WTC11 (cell line): ENCODE measurements at places on chromosomes 3 and 15. TPM values are rescaled to one million over a fixed set of nuclear protein-coding genes. Genes with fewer than 3 reads are reported as not detected.

GRCh38 chr3:23390446-23390845 is 187.3 kb downstream of the UBE2E2 start:
- no peak for DNase-seq
- H3K36me3 ChIP-seq, result peaks cover 5% of the 10 kb centered on the region; the same call in 1 of the 2 replicates
- H3K27me3 ChIP-seq, result no peaks in the 10 kb centered on the region
- peak overlapping the region; percentile 34; the same call in 1 of the 2 replicates for H3K27ac ChIP-seq
- H3K4me3 ChIP-seq, result no peak overlapping the region

The GDPGP1 gene
- total RNA-seq, result 2.6 to 6.7 TPM (median 5.3 TPM) in 3 replicates

GRCh38 chr3:16828815-16829214 is 55.9 kb upstream of the PLCL2 start:
- no peak overlapping the region for H3K4me3 ChIP-seq
- H3K36me3 ChIP-seq, result peaks cover 6% of the 10 kb centered on the region
- H3K4me1 ChIP-seq, result peaks cover 23% of the 10 kb centered on the region

DNA sequence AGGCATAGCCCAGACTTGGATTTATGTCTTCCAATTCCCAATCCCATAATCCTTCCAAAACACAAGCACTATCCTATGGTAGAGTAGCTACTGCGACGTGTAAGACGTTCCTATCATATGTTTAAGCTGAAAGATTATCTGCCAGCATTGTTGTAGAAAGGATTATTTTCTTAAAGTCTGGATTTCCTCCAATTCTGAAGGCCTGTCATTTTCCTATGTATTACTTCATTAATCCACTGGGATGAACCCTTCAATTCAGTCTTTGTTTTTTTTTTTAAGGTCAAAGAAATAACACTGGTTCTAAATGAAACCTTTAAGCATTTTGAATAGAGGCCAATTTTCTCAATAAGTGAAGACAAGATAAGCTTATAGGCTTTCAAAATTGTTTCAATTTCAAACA is 289.0 kb downstream of the SLC9A9 start:
- H3K4me3 ChIP-seq, result no peak overlapping the region
- no peak for DNase-seq
- H3K4me1 ChIP-seq, result no peaks in the 10 kb centered on the region
- H3K27me3 ChIP-seq, result no peaks in the 10 kb centered on the region; the same call in 1 of the 2 replicates

- no peaks in the 10 kb centered on the region for H3K36me3 ChIP-seq
- H3K4me3 ChIP-seq, result no peak overlapping the region
- DNase-seq, result no peak
Observed at GRCh38 chr3:189680723-189681122, 49.5 kb downstream of the TP63 start.

DNA sequence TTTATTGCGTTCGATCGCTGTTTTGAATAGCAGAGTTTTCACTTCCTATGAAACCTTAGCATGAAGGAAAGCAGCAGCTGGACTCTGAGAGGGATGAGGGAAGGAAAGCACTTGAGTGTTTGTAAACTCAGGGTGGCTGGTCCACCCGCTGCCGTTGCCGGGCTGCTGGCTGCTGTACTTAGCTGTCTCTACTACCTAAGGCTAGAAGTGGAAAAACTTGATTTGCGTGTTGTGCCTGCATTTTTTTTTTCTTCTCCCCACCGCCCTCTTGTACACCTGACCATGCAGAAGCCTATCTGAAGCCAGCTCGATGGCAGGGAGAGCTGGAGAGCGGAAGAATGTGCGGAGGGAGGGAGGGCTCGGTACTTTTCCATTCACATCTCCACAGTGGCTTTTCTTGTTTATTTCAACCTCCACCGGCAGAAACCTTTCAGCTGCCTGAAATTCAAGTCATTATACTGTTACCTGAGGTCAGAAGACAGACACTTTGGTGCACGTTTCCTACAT is 4.8 kb upstream of the BCL6 start:
- H3K27ac ChIP-seq, result peak overlapping the region; percentile 99
- no peaks in the 10 kb centered on the region for H3K27me3 ChIP-seq
- peak overlapping the region; percentile 63 for H3K4me3 ChIP-seq
- H3K4me1 ChIP-seq, result peaks cover 59% of the 10 kb centered on the region

GRCh38 chr15:31504462-31504839 is 177.8 kb downstream of the KLF13 start:
- no peak for DNase-seq
- H3K36me3 ChIP-seq, result peaks cover 4% of the 10 kb centered on the region; the same call in 1 of the 2 replicates
- H3K27me3 ChIP-seq, result no peaks in the 10 kb centered on the region
- H3K4me3 ChIP-seq, result no peak overlapping the region
- peaks cover 3% of the 10 kb centered on the region; the same call in 1 of the 2 replicates for H3K4me1 ChIP-seq

- no peaks in the 10 kb centered on the region for H3K27me3 ChIP-seq
- H3K36me3 ChIP-seq, result no peaks in the 10 kb centered on the region
- peaks cover 33% of the 10 kb centered on the region for H3K4me1 ChIP-seq
- peak; percentile 31 for DNase-seq
Observed at GRCh38 chr15:29268706-29269484, 727 bp downstream of the NSMCE3 start.

DNA sequence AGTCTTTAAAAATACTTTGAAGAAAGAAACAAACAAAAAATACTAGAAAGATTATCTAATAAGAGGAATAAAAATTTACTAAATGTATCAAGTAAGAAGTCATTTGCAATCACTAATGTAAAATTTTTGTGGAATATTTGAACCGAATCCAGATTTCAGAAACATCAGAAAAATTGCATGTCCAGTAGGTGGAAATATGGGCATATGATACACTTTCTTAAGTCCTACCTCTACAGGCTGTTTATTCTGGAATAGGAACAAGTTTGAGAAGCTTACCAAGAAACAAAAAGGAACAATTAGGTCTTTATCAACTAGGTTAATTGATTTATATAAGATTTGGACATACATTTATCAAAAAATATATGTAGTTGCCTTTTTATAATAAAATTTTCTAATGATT is 292.9 kb upstream of the ROBO1 start:
- H3K4me3 ChIP-seq, result no peak overlapping the region
- no peak overlapping the region for H3K27ac ChIP-seq
- H3K4me1 ChIP-seq, result peaks cover 21% of the 10 kb centered on the region
- H3K27me3 ChIP-seq, result no peaks in the 10 kb centered on the region; the same call in 1 of the 2 replicates

GRCh38 chr3:107208796-107209195 is 168.4 kb upstream of the CCDC54 start:
- no peak overlapping the region for H3K4me3 ChIP-seq
- peaks cover 13% of the 10 kb centered on the region for H3K4me1 ChIP-seq
- no peak for DNase-seq
- no peaks in the 10 kb centered on the region for H3K27me3 ChIP-seq
- H3K36me3 ChIP-seq, result no peaks in the 10 kb centered on the region

The ACTR8 gene
- 23.3 to 29.9 TPM (median 26.3 TPM) in 3 replicates for total RNA-seq

DNA sequence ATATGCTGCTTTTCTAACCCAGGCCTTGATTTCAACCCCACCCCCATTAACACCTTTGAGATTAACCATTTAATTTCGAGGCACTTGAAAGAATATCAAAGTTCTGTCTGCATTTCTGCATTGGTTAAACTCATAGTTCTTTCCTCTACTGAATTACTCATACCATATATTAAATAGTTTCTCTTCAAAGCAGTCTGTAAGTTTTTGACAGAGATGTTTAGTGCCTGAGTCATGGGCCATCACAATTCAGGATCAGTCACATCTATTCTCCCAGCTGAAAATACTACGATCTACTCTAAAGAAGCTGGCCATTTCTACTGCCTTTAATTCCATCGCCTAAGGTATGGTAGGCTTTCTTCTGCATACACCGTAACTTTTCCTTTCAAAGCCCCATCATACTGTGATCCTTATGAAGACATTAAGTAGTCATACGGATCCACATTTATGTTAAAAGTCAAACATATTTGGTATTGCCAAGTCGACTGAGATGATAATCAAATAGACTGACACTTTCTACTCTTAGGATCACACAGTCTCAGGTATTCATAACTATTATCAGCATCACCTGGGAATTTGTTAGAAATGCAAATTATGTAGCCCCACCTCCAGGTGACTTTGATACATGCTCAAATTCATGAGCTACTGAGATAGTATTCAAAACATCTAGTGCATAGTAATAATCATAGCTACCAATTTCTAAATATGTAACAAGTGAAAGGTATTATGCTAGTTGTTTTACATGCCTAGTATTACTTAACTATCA is 489.4 kb upstream of the IL12A start:
- no peak overlapping the region for H3K27ac ChIP-seq
- H3K36me3 ChIP-seq, result no peaks in the 10 kb centered on the region
- H3K27me3 ChIP-seq, result no peaks in the 10 kb centered on the region
- H3K4me3 ChIP-seq, result no peak overlapping the region
- no peak for DNase-seq
- H3K4me1 ChIP-seq, result no peaks in the 10 kb centered on the region

The CMTM6 gene
- 36.0 to 42.3 TPM (median 39.3 TPM) in 3 replicates for total RNA-seq

GRCh38 chr3:38207254-38208003 is 42.1 kb downstream of the OXSR1 start:
- no peak overlapping the region for H3K4me3 ChIP-seq
- peaks cover 15% of the 10 kb centered on the region for H3K36me3 ChIP-seq
- no peak for DNase-seq

DNA sequence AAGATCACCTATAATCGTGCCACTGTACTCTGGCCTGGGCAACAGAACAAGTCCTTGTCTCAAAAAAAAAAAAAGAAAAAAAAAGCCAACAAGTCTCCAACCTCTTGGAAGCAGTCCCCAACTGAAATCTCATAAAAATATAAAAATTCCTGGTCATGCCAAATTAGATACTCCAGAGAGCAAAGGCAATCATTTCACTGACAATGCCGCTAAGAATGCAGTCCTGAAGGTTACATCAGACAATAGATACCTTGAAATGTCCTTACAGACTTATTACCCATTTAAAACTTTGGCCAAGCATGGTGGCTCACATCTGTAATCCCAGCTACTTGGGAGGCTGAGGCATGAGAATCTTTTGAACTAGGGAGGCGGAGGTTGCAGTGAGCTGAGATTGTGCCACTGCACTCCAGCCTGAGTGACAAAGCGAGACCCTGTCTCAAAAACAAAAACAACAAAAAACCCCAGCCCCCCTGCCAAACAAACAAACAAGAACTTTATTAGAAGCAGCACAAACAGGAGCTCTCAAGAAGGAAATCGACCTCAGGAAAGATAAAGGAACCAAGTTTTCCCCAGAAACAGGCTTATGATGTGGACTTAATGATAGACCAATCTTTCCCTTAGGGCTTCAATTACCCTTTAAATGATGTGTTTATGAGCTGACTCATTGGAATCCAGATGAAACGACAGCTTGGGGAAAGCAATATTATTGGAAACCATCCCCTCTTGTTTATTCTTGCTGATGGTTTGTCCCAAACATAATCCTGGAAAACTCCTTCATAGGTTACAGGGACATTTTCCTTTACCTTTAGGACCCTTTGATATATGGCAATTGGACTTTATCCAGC is 53.1 kb upstream of the XCR1 start:
- peaks cover 4% of the 10 kb centered on the region for H3K36me3 ChIP-seq
- DNase-seq, result no peak
- H3K4me1 ChIP-seq, result peaks cover under 1% of the 10 kb centered on the region; the same call in 1 of the 2 replicates
- peaks cover 10% of the 10 kb centered on the region; the same call in 1 of the 2 replicates for H3K27me3 ChIP-seq
- H3K4me3 ChIP-seq, result no peak overlapping the region
- no peak overlapping the region for H3K27ac ChIP-seq

- H3K36me3 ChIP-seq, result peaks cover 4% of the 10 kb centered on the region; the same call in 1 of the 2 replicates
- no peak for DNase-seq
- H3K4me1 ChIP-seq, result peaks cover 6% of the 10 kb centered on the region; the same call in 1 of the 2 replicates
- no peak overlapping the region for H3K27ac ChIP-seq
- H3K27me3 ChIP-seq, result no peaks in the 10 kb centered on the region
Observed at GRCh38 chr3:128353991-128354687, 112.6 kb downstream of the DNAJB8 start.

DNA sequence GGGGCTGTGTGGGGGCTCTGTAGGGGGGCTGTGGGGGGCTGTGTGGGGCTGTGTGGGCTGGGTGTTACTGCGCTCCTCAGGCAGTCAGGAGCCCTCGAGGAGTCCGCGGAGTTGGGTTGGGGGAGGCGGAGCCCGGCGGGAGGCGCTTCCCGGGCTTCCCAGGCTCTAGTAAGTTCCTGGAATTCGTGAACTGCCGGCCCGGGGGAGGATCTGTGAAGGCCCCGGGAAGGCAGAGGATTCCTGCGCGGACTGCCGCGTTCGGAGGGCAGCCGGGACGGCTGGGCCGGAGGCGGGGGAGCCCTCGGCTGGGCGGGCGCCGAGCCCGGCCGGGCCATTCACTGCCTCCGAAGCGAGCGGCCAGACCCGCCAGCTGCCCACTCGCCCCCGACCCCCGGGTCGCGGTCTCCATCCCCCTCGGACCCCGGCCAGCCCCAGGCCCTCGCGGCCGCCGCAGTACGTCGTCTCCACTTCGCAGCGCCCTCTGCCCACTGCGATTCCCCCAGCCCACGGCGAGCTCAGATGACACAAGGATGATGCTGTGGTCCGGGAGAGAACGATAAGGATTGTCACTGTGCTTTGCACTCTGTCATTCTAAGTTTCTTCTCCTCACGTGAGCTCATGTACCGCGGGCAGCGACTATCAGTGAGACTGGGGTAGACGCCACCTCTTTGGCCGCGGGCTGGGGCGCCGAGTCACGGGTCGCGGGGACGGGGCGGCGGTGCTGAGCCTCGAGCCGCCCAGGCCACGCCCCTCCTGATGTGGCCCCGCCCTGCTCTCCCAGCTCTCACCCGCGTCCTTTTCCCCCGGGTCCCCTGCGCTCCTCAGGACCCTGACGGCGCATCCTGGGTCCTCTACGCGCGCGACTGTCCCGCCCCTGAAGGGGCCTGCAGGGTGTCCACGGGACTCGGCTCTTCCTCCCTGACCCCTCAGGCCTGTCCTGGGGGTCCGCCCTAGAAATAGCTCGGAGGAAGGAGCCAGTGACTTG is 65.3 kb downstream of the KLF13 start:
- peak; percentile 71 for DNase-seq
- H3K4me1 ChIP-seq, result peaks cover 21% of the 10 kb centered on the region
- H3K36me3 ChIP-seq, result peaks cover 7% of the 10 kb centered on the region
- no peak overlapping the region for H3K27ac ChIP-seq

- DNase-seq, result no peak
- H3K27me3 ChIP-seq, result no peaks in the 10 kb centered on the region
- no peak overlapping the region for H3K4me3 ChIP-seq
- H3K27ac ChIP-seq, result no peak overlapping the region
Observed at GRCh38 chr3:60229502-60229901, 1021.8 kb downstream of the FHIT start.

GRCh38 chr3:188037195-188037718 is 116.7 kb upstream of the LPP start:
- no peaks in the 10 kb centered on the region for H3K27me3 ChIP-seq
- no peak overlapping the region for H3K27ac ChIP-seq
- peaks cover 24% of the 10 kb centered on the region for H3K4me1 ChIP-seq
- no peaks in the 10 kb centered on the region for H3K36me3 ChIP-seq
